ENCODE measurements at places on chromosomes 5 and 9.

DNA sequence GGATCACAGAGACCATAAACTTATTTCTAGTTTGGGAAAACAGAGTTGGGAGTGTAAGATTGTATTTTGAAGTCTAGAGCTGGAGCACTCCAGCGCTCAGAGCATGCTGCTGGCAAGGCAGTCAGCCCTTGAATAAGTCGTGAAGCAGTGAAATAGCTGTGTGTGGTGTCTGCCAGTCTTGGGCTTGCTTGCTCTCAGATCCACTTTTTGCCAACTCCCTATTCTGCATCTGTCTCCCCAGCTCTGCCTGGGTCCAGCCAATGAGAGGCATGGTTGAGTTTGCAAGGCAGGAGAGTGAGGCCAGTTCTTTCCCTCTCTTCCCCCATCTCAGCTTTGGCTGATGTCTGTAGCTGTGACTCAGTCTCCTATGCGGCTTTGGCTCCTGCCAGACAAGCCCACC is 23.3 kb upstream of the RASGRF2 start:
- DNase-seq: no peak

GRCh38 chr9:80158131-80158530 is 586.4 kb downstream of the TLE4 start:
- no peak for DNase-seq

DNA sequence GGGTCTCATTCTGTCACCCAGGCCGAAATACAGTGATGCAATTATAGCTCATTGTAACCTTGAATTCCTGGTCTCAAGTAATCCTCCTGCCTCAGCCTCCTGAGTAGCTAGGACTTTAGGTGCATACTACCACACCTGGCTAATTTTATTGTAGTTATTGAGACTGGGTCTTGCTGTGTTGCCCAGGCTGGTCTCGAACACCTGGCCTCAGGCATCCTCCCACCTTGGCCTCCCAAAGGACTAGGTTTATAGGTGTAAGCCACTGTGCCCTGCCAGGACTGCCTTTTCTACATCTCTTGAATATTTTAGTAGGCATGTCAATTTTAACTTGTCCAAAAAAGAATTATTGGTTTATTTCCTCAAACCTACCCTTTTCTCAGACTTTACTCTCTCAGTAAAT is 16.9 kb downstream of the DENND4C start:
- no peak for DNase-seq

- no peak for DNase-seq
These were observed 26.6 kb upstream of the OR2K2 start for GRCh38 chr9:111356481-111357244.

DNA sequence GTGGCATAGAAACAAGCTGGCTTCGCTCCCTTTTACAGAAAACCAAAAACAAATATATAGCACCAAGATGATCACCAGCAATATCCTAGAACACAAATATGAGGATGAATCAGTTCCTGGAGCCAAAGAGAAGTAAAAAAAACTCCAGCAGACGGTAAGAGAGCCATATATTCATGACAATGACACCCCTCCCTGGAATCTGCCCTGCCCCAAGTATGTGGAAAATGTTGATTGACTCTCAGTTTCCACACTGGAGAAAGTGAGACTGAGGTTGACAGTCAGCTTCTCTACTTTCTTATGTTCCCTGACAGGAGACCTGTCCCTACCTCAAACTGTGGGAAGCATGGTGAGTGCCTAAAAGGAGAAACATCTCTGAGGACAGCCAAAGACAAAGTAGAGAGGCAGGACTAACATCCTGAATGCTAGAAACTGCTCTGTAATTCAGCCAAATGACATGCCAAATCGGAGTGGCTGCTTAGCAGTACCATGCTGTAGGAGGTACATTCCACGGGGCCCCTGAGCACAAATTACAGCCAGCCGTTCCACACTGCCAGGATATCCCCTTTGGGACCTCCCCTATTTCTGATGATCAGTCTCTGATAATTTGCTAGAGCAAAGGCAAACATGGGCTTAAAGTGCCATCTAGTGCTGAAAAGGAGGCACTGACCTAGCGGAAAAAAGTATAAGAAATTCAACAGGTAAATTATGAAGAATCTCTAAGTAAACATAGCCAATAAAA is 424.0 kb upstream of the RGMB start:
- no peak for DNase-seq

GRCh38 chr9:76452839-76453238 is 6.1 kb upstream of the GCNT1 start:
- no peak for DNase-seq

GRCh38 chr9:99178912-99179872 is 42.5 kb downstream of the ALG2 start:
- peak; percentile 71 for DNase-seq

DNA sequence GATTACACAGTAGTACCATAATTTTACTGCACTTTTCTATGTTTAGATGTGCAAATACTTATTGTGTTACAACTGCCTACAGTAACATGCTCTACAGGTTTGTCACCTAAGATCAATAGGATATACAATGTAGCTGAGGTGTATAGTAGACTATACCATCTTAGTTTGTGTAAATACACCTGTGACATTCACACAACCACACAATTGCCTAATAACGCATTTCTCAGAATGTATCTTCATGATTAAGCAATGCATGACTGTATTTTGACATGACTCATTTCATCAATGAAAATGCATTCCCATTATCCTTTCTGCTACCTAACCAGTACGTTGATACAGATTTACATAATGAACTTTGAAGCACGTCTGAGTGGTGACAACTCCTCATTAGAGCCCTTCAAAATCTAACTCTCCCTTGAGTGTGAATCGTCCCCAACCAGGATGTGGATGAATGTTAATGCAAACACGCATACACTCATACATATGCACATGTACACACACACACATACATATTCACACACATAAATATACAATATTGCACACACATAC is 28.4 kb downstream of the GZMK start:
- DNase-seq: no peak

GRCh38 chr9:94839398-94839797 is 112.9 kb downstream of the AOPEP start:
- no peak for DNase-seq

DNA sequence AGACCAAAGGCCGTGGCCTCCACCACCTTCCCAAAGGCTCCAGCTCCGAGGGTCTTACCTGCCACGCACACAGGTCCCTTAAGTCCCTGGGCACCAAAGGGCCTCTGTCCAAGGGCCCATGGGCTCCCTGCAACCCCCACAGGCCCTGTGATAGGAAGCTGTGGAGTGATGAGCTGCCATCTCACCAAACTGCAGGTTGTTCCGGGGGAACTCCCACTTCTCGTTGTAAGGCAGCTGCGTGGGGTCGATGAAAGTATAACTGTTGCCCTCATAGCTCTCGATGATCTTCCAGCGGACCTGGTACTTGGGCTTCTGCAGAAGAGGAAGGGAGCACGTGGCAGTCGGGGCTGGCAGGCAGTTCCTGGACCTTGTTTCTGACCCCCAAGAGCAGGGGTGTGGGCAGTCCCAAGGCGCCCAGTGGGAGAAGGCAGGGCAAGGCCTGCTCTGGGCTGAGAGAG is 24.8 kb downstream of the CSF1R start:
- DNase-seq: no peak

Data from stimulated activated naive B cell treated with anti-CD40 and anti-IgM and Interleukin-4, amounts not matched to agents 10 μg/mL and 1 μg/mL and 100 μg/mL, for 72 hours (primary cell).